Esophagus squamous epithelium (tissue), 5 donors: ENCODE measurements at places on chromosomes 6 and 20. TPM values are rescaled to one million over a fixed set of nuclear protein-coding genes. Genes with fewer than 3 reads are reported as not detected.

The KCNK5 gene
- total RNA-seq = 10.5 TPM

- no peak for DNase-seq
Observed at GRCh38 chr6:6357032-6357431, 36.6 kb upstream of the F13A1 start.

DNA sequence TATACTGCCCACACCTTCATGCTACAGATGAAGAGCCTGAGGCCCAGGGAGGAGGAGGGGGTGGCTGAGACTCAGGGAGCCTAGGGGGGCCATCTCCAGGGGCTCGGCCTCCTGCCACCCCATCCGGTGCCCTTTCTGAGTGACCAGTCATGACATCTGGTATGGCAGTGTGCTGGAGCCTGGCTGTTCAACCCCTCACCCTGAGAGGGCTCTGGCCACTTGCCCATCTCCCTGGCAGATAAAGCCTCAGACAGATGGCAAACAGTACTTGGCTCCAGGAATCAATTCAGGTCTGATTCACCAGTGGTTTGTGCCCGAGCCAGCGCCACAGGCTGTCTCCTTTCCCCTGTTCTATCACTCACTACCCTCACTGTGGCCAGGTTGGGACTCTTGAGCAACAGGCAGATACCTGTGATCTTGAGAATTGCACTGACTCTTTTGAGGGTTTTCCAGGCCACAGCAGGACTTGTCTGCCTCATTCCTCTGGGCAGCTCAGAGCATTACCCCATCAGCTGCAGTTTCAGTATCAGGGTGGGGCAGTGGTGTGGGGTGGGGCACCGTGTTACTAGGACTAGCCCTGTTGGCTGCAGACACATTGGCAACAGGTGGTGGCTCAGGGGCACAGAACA, 22.8 kb downstream of the SRSF3 start:
- DNase-seq = no peak

DNA sequence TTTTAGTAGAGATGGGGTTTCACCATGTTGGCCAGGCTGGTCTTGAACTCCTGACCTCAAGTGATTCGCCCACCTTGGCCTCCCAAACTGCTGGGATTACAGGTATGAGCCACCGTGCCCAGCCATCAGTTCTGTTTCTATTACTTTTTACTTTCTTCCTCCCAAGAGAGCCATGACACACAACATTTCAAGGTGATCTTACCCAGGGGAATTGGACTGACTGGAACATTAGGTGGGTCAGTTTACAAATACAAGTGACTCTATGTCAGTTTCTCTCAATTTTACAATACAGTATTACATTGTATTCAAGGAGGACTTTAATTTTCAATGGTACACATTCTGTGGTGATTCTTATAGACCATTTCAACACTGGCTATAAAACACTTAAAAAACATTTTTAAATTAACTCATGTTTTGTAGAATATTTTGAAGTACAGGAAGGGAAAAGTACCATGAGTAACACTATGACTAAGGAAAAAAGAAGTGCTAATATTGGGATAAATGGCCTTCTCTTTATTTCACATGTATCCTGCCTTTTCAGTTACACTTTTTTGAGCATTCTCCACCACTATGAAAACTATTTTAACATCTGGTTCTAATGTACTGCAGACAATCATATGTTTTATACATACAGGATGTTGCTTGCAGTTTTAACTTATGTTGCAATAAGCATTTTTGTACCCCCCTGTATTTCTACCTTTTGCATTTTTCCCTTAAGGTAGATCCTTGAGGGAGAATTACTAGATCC, 8.4 kb downstream of the TPBG start:
- no peak for DNase-seq

The GJA10 gene
- total RNA-seq = not detected

The GABRR1 gene
- total RNA-seq = not detected

DNA sequence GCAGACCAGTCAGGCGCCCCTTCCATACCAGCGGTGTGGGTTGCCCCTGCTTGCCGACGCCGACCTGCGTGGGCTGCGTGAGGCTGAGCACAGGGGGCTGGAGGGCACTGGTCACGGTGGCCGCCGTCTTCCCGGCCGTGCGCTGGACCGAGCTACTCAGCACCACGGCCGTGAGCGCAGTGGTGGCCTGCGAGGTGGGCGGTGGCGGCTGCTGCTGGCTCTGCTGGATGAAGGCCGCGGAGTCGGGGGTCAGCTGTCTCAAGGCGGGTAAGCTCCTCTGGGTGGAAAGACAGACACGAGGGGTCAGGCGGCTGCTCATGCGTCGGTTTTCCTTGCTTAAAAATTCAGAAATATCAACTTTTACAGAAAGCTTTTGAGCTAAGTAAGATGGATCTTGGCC, 59.2 kb downstream of the TAF4 start:
- no peak for DNase-seq

DNA sequence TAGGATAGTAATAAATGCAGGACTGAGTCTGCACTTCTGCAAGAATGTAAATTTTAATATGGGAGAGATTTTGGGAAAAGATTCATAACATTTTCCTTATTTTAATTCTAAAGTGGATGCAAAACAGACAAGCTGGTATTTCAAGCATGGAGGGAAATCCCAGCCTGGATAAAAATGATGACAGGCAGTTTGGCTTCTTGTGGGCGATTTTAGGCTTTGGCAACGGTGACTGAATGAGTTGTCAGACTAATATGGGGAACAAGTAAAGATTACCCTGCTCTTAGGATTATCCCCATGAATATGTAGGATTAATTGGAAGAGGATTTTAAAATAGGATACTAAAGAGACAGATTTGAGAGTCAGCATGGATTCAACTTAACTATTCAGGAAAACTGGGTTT, 21.0 kb downstream of the OGFRL1 start:
- DNase-seq = no peak

GRCh38 chr20:39421571-39422105, 459.5 kb downstream of the DHX35 start:
- no peak for DNase-seq

The NPEPL1 gene
- 20.2 TPM for total RNA-seq

DNA sequence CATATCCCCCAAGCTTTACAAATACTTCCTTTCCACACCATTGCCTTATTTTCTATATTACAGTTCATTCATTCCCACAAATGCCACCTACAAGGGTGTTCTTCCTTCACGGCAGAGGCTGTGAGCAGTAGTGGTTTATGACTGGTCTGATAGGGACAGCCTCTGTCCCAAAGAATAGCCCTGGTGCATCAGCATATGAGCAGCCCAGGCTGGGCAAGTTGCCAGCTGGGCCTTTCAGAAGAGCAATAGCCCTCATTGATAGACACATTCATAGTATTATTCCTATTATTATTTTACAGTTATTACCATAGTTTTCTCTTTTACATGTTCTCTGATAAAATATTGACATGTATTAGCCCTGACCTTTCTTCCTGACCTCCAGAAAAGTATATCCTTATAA, 149.9 kb downstream of the MMS22L start:
- DNase-seq = no peak

DNA sequence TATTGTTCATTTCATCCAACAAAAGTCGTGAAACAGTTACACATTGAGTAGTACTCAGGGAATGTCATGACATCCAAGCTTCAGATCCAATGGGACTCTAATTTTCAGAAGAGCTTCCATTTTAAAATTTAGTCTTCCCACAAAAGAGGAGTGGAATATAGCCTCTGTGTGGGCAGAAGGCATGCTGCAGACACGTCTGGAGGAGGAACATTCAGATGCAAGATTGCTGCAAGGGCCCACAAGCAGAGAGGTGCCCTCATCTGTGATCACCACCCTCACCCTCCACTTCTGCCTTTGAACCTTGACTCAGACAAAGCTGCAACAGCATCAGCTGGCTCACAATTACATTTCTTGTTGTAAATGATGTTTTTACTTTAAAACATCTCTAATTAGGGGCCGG, 29.9 kb downstream of the NRN1 start:
- DNase-seq = no peak
